ENCODE measurements at places on chromosomes 7 and 10.

GRCh38 chr10:34454590-34455261 is 360.4 kb downstream of the PARD3 start:
- no peak for DNase-seq

DNA sequence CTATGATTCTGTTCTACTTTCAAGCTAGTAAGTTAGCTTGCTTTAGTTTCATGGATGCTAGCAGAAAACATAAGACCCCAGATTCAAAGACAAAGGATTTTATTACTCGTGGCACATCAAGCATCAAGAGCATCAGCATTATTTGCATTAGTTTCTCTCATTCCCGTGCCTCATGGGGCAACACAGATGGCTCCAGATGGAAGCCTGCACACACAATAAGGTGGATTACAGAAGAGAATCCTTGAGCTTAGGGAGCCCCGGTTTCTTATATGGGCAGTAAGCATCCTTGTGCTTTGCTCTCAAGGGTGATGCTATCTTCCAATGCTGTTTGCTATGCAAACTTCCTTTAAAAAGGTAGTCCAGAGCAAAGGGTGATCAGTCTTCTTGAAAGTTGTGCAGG is 10.7 kb upstream of the CAPZA2 start:
- DNase-seq, result no peak

DNA sequence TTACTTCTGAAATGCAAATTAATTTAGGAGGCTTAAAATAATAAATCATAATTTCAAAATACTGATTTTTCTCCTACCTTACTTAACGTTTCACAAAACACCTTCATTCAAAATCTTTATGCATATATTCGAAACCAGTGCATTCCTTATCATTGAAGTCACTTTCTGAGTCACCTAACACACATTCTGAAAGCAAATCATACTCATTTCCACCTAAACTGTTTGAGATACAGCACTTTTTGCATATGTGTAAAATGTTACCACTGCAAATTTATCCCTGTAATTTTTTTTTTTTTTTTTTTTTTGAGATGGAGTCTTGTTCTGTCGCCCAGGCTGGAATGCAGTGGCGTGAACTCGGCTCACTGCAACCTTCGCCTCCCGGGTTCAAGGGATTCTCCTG is 15.7 kb downstream of the PPP3CB start:
- DNase-seq, result no peak

- DNase-seq, result no peak
Measured at GRCh38 chr7:141114029-141114664, 40.3 kb downstream of the TMEM178B start.

GRCh38 chr7:29935111-29935510 is 54.5 kb downstream of the SCRN1 start:
- no peak for DNase-seq

- no peak for DNase-seq
Measured at GRCh38 chr7:6117533-6117932, 86.4 kb downstream of the ANKRD61 start.

DNA sequence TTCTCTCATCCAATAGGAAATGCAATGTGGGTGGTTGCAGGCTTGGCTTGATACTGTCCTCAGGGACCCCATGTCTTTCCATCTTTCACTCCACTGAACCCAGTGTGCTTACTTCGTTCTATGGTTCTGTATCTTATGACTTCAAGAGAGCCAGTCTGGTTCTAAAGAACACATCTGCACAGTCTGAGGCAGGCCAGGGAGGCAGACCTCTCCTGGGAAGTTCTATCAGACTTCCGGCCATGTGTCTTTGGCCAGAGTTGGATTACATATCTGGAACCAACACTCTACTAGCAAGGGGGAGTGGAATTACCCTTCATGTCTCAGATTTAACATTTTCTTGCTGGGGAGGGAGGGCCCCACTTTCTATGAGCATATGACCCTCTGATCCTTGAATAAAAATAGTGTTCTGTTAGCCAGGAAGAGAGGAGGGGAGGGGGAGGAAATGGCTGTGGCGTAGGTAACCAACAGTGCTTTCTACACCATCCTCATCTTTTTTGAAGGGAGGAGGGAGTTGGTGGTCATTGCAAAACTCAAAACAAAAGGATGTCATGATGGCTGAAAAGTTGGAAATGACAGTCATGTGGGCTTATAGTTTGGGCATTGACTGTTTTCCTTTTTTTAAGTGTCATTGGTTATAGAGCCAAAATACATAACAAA is 370.2 kb downstream of the GATA3 start:
- DNase-seq, result no peak

DNA sequence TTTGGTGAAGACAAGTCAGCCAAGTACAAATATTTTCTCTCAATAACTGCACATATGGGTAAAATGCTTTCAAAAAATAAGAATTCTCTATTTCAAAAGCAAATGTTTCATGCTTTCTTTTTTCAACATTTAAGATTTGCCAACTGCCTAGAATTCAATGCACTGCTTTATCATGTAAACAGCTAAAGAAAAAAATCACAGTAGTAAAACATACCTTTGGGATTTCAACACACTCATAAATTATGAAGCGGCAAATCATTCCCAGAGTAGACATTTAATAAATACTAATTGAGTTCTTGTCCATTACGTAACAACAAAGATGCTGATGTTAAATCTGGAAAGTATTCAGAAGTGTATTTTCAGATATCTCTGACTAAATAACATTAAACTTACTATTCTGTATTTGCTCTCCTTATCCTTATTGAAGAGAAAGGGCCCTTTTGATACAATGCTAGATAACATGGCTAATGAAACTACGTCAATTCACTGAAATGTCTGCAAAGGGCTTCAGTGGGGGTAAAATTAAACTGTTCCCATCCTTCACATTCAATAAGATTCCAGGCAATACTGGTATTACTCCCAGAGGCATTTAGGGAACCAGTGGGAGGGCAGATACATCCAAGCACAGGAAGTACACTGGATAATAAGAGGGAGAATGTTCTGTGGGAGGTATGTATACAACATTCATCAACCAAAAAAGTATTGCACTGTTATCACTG is 13.9 kb downstream of the NAPEPLD start:
- DNase-seq, result no peak

- DNase-seq, result no peak
Measured at GRCh38 chr7:112199035-112199655, 7.1 kb downstream of the DOCK4 start.

DNA sequence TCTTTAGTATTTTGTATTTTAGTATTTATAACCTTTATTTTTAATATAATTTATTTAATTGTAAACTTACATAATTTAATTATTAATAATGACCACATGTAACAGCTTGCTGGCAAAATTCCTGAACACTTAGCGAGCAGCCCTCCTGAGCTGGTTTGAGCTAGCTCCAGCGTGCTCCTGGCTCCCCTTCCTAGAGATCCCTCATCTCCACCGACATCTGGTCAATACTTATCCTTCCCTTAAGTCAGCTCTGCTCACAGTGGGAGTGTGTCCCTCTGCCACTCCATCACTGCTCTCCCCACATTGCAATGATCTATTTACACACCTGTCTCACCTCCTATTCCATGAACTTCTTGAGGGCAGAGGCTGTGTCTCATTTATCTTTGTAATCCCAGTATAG is 20.6 kb upstream of the TBXAS1 start:
- DNase-seq, result no peak

GRCh38 chr7:78398576-78398975 is 600.0 kb downstream of the PHTF2 start:
- DNase-seq, result no peak

GRCh38 chr7:126778101-126778500 is 474.6 kb downstream of the GRM8 start:
- no peak for DNase-seq

DNA sequence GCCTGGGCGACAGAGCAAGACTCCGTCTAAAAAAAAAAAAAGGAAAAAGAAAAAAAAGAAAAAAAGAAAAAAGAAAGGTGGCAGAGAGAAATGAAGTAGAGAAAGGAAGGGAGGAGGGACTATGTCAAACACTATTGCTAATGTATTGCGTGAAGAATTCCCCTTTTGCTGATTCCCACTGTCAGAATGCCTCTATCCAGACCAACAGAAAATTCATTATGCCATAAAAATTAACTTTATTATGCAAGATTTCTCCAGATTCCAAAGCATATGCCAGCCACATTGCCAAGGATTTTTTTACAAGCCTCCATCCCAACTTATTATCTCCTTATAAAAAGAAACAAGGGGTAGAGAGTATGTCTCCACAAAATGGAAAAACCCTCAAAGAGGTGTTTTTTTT is 209.3 kb downstream of the MTERF1 start:
- DNase-seq, result no peak

GRCh38 chr7:5143935-5144903 is 45.8 kb upstream of the WIPI2 start:
- peak; percentile 55 for DNase-seq

- DNase-seq, result no peak
Measured at GRCh38 chr10:129764901-129765663, 199.0 kb downstream of the EBF3 start.

DNA sequence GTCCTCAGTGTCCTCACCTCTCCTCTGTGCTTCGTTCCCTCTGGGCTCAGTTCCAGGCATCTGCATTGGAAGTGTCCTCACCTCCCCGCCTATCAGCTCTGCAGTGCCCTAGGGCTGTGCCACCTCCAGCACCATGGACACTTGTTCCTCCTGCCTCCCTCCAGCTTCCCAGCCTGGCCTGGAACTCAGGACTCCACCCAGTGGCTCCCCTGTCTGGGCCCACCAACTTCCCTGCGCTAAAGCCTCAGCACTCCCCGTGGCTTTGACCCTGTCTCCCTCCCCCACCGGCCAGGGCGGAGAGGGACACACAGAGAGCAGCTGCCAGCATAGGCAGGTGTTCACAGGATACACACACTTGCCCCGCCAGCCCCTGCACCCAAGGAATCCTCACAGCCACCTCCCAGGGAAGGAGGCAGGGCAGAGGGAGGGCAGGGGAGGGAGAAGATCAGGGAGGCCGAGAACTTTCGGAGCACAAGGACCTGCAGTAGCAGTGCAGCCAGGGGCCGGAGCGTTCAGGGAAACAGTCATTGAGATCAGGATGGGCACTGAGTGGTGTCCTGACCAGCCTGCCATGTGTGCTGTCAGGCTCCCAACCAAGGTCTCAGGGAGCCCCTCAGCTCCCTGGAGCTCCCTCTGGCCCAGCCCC is 31.3 kb downstream of the ANXA8 start:
- no peak for DNase-seq

DNA sequence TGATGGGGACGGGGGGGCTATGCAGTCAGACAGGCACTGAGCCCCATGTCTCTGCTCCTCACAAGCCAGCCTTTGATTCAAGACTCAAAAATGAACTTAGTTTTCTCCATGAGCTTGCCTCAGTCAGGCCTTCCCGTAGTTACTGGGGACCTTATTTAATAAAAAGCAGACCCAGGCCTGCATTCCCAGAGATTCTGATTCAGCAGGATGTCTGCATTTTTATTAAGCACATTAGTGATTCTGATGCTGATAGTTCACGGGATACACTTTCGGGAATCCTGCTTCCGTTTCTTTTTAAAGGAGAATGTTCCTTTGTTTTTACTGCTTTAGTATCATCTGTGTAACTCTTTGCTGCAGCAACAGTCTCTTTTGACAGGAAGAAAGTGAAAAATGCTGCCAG is 28.3 kb upstream of the PLPP4 start:
- no peak for DNase-seq

DNA sequence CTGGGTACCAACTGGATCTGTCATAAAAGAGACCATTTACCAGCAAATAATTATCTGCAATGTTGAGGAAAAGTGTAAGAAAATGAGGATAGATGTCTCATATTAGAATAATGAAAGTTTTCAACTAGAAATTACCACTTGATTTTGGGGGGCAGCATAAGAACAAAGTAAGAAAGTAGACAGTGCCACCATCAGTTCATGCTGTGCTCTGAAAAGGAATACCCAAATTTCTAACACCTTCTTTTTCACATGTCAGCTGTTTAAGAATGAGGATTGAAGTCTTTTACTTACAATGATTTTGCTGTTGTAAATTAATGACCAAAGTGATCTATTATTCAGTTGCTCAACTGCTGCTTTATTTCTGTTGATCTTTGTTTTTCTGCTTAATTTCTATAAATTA is 578.3 kb downstream of the ETV1 start:
- no peak for DNase-seq

DNA sequence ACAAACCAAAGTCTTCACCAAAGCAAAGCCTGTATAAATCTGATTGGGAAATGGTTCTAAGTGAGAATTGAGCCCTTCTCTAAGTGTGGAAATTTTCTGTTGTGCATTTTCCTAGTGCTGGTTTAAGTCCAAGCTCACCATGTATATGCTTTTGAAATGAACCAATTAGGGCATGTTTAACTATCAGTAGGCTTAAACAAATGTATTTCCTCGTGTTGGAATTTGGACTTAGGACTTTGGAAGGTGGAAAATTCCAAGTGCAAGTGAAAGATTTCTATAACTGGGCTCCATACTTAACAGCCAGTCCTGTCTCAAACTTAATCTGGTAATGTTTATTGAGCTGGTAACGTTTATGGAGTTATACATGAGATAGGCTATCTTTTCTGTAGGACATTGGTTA is 28.5 kb downstream of the CCNY start:
- no peak for DNase-seq

GRCh38 chr10:77111611-77112550 is 525.7 kb downstream of the KCNMA1 start:
- DNase-seq, result no peak

GRCh38 chr10:119005362-119006043 is 24.0 kb upstream of the NANOS1 start:
- no peak for DNase-seq

DNA sequence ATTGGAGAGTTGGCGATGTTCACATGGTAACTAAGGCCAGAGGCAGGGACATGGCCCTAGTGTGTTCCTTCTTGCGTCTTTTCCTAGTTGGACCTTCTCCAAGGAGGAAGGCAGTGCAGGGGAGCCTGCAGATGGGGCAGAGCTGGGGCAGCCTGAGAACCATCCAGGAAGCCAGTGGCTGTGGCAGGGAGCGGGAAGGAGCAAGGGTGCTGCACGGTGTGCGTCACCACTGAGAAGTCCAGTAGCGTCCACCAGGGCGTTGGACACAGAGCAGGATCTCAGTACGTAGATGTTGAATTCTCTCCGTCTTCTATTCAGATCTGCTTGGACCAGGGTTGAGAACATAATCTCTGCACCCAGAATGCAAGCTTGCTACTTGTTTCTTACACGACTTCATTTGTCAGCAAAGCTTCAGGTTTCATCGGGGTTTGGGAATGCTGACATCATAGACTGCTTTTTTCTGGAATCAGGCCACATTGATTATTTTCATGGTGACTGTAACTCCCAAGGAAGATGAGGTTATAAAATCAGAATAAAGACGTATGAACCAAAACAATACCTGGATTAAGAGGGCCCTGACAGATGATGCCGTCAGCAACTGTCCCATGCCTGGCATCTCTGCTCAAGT is 130.3 kb downstream of the HECW1 start:
- no peak for DNase-seq
